ENCODE measurements at places on chromosomes 4 and X. TPM values are rescaled to one million over a fixed set of nuclear protein-coding genes. Genes with fewer than 3 reads are reported as not detected.

KDR gene
- 27.9 TPM for polyA plus RNA-seq

SCD5 gene
- polyA plus RNA-seq = 0.85 TPM

NCAPG gene
- 18.7 TPM for polyA plus RNA-seq

CDKL2 gene
- 3.1 TPM for polyA plus RNA-seq

SRPX gene
- polyA plus RNA-seq = 16.5 TPM

RGN gene
- 5.9 TPM for polyA plus RNA-seq

NUDT10 gene
- 21.8 TPM for polyA plus RNA-seq

PABPC4L gene
- polyA plus RNA-seq = 1.8 TPM

NALF2 gene
- 4.4 TPM for polyA plus RNA-seq

THOC2 gene
- 103 TPM for polyA plus RNA-seq

BEND2 gene
- not detected for polyA plus RNA-seq
